ENCODE measurements at places on chromosomes 5 and 9. TPM values are rescaled to one million over a fixed set of nuclear protein-coding genes. Genes with fewer than 3 reads are reported as not detected.
A peak's percentile ranks its signal among the peaks of the same experiment; 100 is the strongest.

GRCh38 chr5:39471836-39472508 lies 47.2 kb upstream of the DAB2 start:
- DNase-seq = no peak

GRCh38 chr5:132225165-132226032 lies 2.3 kb downstream of the P4HA2 start:
- DNase-seq = no peak

The EHMT1 gene
- total RNA-seq = 97.1 TPM

DNA sequence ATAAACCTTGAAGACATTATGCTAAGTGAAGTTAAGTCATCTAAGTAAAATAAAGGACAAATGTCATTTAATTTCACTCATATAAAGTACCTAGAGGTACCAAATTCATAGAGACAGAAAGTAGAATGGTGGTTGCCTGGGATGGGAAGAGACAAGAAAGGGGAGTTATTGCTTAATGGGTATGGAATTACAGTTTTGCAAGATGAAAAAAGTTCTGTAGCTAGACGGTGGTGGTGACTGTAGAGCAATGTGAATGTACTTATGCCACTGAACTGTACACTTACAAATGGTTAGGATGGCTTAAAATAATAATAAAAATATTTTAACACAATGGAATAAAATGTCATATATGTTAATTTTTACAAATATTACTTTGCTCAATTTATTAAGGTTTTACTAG lies 128.0 kb downstream of the MPDZ start:
- no peak for DNase-seq

GRCh38 chr9:4097515-4097914 lies 202.4 kb downstream of the GLIS3 start:
- no peak for DNase-seq

The GABBR2 gene
- 0.66 TPM for total RNA-seq

DNA sequence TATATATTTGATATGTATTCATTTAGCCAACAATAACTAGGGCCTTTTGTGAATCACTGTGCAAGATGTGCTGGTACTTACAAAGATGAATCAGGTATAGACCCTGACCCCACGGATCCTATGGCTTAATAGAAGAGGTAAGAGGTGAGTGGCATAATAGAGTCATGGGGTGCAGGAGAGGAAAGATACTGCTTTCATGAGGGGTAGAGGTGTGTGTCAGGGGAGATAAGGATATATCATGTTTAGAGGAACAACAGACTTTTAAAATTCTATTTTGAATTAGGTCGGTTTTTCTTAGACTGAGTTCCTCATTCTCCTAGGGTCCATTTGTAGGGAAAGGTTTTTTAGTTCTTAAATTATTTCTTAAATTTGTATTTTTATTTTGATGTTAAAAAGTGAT lies 27.8 kb downstream of the ZCCHC7 start:
- no peak for DNase-seq

The ZNF367 gene
- 12.3 TPM for total RNA-seq

DNA sequence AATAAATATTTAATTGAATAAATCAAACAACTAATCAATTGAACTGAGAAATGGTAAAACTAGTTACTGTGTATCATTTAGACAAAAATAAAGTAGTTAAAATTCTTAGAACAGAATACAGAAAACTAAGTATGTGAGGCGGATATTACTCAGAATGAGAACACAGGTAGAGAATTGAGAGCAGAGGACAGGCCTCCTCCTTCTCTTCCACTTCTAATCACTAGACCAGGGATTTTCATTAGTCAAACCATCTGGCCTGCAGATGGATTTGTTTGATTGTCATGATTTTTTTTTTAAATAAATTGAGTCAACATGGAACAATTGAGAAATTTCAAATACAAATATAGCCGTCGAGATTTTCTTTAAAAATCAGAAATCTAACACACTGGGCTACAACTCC lies 198.6 kb upstream of the HMHB1 start:
- no peak for DNase-seq

GRCh38 chr9:14263707-14264483 lies 50.0 kb downstream of the NFIB start:
- no peak for DNase-seq

The ADAMTS6 gene
- 1.3 TPM for total RNA-seq

DNA sequence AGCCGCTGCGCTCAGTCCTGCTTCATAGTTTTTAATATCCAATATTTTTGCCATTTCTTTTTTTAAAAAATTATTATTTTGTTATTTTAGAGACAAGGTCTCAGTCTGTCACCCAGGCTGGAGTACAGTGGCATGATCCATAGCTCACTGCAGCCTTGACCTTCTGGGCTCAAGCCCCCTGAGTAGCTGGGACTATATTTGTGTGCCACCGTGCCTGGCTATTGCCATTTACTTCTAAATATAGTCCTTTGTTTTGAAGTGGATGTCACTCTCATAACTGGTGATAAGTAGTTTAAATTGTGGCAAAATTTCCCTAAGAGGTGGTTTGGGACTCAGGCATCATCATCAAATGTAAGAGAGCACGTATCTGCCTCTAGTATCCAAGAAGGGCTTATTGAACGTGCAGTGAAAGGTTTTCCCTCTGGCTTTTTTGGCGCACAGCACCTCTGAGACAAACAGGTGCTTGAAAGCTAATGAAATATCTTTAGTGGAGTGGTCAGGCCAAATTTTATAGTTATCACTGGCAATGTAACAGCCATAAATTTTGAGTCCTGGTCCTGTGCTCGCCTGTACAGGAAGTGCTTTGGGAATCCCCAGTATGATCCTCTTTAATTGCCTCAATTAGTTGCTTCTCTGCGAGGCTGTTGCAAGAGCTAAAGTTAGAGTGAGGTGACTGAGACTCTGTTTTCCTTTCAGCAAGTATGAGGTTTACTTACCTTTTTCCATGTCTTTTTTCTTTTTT lies 14.8 kb downstream of the STXBP1 start:
- DNase-seq = no peak

DNA sequence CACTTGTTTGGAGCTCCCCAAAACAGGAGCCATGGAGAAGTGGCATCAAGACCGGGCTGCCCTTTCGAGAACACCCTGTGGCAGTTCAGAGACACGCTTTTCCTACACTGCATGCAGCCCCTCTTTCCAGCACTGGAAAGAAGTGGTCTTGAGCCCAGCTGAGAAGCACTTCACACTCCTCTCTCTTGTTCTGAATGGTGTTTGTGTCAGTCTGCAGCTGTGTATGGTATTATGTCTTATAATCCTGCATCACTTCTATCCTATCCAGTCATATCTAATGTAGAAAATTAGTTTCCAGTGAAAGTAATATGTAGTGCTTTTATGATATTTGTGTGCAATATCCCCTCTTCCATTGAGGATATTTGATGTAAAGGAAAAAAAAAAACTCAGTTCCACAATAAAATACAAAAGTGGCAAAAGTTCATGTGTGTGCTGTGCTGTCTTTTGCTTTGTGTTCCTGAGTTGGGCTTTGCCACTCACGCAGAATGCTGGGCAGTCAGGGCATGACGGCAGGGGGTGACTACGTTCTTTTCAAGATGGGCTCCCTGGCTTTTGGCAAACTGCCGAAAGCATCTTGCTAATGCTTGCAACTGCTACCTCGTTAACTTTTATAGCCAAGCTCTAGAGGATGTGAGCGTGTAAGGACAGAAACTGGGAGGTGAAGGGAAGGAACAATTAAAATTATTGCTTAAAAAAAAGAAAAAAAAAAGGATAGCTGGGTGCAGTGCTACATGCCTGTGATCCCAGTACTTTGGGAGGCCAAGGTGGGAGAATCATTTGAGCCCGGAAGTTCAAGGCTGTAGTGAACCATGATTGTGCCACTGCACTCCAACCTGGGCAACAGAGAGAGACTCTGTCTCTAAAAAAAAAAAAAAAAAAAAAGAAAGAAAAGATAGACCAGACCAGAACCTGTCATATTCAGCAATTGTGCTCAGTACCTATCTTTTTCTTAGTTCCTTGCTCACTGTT lies 102.2 kb downstream of the MAP1B start:
- no peak for DNase-seq

DNA sequence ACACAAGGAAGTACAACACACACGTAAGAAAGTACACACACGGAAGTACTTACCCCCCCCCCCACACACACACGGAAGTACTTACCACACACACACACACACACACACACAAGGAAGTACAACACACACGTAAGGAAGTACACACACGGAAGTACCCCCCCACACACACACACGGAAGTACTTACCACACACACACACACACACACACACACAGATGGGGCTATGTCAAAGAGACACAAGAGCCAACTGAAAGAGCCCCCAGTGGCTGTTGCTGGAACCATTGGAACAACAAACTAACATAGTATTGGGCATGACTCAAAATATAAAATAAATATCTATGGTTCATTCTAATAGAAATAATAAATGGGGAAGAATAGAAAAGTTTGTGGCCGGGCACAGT lies 4.9 kb upstream of the MAPK9 start:
- DNase-seq = no peak

DNA sequence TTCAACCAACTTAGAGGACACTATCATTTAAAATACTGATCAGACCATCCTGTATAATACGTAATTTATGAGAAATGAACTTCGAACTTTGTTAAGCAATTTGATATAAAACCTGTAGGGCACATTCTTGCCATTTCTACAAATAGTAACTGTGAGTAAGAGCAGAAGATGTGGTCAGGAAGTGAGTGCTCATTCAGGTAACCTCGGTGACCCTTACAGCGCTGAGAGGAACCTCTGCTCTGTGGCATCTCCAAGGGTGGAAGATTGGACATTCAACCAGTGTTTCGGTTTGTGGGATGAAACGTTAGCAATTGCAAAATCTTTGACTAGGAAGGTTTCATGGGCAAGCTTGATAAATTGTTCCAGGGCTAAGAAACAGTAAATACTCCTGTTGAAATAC lies 194.8 kb upstream of the IRX2 start:
- no peak for DNase-seq

DNA sequence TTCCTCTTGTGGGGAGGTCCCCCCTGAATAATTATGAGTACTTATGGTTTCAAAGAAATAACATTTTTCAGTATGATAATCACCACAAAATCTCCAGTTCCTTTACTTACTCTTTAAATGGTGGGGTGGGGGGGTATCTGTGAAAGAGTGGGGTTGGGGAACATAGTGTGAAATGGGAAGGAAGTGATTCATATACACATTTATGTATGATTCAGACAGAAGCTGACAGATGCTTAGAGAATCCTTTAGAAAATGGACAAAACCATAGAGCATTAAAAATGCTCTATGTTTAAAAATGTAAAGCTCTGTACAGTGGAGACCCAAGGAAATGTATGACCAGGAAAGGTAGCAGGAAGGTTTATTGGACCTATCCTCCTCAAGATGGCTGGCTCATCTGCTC lies 267.5 kb upstream of the GRIA1 start:
- DNase-seq = no peak

DNA sequence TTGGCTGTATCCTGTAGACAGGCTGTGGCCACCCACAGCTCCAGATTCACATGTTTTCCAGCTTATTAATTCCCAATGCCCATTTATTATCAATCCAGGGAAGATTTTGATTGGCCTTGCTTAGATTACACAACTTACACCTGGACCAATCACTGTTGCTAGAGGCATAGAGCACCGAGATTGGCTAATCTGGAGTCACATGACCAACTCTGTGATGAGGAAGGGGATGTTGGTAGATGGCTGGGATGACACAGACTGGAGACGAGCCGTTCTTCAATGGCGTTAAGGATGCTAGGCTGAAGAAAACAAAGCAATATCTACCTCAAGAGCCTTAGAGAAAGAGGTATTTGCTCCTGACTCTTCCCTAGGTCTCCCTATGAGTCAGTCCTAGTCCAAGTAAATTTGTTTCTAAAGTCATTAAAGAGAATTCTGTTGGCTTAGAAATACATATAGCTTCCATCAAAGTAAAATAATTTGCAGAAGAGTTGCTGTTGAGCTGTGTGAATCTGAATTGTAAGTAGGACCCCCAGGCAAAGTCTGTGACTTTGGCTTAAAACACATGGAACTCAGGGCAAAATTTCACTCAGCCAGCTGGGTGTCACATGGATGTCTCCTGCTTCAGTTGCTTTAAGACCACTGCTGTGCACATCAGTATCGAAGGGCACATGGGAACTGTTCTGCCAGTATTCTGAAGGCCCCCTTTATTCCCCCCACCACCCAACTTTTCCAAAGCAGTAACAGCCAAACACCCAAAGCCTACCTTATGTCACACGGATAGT lies 326.4 kb upstream of the KLF4 start:
- DNase-seq = no peak

The ADCY2 gene
- 30.0 TPM for total RNA-seq

DNA sequence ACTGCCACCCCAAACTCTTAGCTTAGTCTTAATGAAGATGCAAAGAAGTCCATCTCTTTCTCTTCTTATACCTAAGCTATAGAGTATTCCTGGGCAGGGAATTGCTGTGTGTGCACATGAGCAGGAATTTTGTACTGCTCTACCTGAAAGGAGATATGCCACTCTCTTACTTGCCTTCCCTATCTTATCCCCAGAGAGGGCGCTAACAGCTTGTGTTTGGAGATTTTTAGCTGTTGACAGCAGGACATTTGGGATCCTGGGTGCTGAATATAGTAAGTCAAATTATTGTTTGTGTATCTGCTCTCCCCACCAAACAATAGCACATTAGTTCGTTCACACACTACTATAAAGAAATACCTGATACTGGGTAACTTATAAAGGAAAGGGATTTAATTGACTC lies 159.5 kb downstream of the GABRG2 start:
- DNase-seq = peak; percentile 5

GRCh38 chr5:111914966-111915636 lies 158.1 kb upstream of the NREP start:
- DNase-seq = no peak

DNA sequence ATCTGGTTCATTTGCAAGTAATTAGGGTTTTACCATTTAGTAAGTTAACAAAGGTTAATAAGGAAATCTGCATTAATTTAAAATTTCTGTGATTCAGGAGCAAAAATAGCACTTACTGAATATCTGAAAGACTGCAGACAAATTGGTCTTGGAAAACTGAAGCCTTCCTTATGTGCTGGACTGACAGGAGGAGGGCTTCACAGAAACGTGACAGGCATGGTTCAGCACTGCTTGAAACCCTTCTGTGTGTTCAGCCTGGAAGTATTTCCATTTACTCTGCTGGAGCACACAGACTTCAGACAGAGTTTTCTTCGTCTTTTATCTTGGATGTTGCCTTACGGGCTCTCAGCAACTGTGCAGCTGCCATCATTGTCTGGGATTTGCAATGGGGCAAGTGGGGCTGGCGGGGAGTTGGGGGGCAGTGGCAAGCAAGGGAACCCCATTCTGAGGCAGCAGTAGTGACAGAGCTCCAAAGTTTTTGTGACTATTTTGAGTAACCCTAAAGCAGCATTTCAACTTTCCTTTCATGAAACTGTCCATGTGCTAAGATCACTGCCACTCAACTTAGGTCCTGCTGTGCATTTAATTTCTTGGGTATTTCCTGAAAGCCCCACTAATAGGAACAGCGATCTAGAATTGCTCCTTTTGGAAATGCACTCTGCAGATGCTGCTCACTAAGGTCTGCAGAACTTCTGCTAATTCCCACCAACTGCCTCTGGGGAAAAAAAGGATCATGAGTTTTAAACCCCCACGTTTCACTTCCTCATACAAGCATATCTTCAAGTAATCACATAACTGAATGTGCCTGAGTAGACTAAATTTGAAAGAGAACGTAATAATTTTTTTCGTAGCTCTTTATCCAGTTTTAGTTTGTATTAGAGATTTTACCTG lies 56.6 kb downstream of the KCNN2 start:
- no peak for DNase-seq

The XRCC4 gene
- 19.3 TPM for total RNA-seq

GRCh38 chr5:139670369-139671095 lies 22.4 kb downstream of the CXXC5 start:
- peak; percentile 77 for DNase-seq

The PRR16 gene
- 0.67 TPM for total RNA-seq
